ENCODE measurements at places on chromosomes 5 and 9.

GRCh38 chr9:106947106-106947900 lies 84.3 kb downstream of the ZNF462 start:
- DNase-seq = no peak

DNA sequence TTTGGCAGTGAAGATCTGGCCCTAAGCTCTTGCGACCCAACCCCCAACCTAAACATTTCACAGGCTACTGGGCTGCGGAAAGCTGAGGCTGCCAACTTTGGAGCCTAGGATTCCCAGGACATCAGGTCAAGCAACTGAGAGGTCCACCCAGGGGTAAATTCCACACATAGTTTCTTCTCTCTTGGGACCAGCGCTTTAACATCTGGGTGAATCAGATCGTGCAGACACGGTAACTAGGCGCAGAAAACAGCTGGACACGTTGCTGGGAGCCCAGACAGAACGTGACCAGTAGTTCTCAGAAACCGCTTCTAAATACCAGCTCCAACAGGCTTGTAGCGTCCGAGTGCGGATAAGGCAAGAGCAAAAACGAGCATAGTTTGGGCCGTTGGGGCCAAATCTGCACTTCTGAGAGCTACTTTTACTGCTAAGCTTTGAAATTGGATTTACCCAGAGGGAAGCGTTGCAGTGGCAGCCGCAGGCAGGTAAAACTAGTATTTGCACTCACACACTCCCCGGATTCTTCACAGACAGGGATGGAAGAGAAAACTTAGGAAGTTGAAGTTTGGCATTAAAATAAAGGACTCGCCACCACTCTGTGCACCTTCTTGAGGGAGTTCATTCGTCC lies 11.8 kb downstream of the ITGA1 start:
- DNase-seq = no peak

- no peak for DNase-seq
Measured at GRCh38 chr9:135243201-135244190, 156.0 kb downstream of the OLFM1 start.

GRCh38 chr5:73472116-73472515 lies 23.5 kb upstream of the FOXD1 start:
- no peak for DNase-seq

GRCh38 chr5:131617140-131617822 lies 17.7 kb downstream of the RAPGEF6 start:
- no peak for DNase-seq

DNA sequence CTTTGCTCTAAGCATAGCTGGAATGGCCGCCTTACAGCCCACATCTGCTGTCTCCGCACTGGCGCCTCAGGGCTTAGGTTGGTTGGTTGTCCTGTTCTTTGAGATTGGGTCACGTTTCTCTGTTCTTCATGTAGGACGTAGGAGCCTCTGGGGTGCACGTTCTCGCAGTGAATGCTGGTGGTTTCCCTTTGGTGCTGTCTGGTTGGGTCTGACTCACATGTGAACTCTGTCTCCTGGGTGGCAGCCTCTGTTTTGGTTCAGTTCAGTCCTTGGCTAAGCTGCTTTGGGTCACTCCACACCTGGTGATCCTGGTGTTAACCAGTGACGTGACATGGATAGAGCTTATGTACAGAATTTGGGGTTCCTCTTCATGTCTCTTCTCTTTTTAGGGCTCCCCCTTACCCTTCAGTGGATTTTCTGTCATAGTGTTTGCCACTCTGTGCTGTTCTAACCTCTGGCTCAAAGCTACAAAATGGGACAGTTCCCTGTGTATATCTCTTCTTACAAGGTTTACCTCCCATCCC lies 12.6 kb upstream of the LPCAT1 start:
- no peak for DNase-seq

- no peak for DNase-seq
Measured at GRCh38 chr9:127977009-127977883, 3.5 kb downstream of the EEIG1 start.

- DNase-seq = no peak
Measured at GRCh38 chr5:65288657-65289056, 193.1 kb downstream of the ADAMTS6 start.

- DNase-seq = no peak
Measured at GRCh38 chr5:39399135-39400036, 25.4 kb downstream of the DAB2 start.

DNA sequence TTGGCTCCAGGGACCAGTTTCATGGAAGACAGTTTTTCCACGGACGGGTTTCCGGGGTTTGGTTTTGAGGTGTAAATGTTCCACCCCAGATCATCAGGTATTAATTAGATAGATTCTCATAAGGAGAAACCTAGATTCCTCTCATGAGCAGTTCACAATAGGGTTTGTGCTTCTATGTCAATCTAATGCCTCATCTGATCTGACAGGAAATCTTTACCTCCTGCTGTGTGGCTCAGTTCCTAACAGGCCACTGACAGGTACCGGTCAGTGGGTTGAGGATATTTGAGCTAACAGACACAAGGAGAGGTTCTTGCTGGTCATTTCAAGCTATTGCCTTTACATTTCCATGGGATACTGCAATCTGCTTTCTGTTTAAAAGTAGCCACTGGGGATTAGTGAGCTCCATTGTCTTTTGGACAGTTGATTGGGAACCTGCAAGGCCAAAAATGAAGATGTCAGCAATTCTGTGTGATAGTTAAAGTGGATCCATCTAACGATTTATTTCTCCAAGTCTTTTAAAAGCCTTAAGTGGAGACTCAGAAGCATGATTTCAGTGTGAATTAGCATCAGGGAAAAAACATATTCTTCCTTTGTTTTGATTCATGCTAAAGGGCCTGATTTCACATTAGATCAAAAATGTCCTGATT lies 38.6 kb downstream of the MRPS30 start:
- DNase-seq = no peak

GRCh38 chr5:128538000-128538249 lies at the start of gene FBN2:
Gene FBN2, minus strand, starts transcription at chr5:128538245. Its CDS starts 642 bp downstream, at chr5:128537603.
- DNase-seq = no peak

DNA sequence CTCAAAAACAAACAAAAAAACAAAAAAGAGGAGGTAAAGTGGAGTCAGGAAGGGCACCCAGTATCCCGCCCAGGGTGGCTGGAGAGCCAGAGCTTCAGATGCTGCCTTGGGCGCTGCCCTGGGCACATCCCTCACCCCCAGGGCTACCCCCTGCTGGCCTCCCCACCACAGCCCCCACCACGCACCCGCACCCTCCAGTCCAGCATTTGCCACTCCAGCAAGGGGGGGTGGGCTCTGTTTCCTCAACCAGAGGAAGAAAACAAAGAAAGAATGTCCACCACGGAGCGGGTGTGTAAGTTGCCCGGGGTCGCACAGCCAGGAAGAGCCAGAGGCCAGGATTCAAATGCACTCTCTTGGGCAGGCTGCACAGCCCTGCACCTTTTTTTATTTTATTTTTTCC lies 86.1 kb downstream of the NTNG2 start:
- peak; percentile 66 for DNase-seq

DNA sequence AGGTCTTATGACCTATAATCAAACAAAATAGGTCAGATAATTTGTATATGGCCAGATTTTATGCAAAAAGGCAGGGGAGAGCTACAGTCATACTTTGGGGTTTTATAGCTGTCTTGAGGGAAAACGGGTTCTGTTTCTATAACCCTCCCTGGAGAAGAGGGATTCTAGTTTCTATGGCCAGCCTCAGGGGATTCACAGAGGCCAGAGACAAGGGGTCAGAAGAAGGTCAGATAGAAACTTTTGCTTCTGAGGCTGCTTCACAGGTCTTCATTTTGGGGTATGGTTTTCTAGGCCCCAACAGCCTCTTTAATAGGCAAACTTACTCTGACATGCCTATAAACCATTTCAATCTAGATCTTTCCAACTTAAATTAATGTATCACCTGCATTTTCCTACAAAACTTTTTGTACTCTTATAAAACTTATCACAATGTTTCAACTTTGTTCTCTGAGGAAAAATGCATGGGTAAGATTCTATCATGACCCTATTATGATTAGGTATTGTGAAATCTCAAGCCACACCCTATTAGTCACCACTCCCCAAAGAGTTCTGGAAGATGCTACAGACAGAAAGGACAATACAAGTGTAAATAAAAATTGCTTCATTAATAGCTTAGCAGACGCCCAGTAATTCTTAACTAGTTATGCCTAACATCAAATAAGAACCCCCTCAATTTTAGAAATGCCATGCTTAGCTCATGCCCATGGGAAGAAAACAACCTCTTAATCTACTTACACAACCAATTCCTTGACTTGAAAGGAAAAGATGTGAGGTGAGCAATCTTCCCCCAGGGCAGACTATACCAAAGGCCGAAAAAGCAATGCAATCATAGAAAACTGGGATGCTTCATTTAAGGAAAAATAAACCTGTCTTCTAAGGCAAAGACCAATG lies 396.6 kb downstream of the TLR4 start:
- no peak for DNase-seq

DNA sequence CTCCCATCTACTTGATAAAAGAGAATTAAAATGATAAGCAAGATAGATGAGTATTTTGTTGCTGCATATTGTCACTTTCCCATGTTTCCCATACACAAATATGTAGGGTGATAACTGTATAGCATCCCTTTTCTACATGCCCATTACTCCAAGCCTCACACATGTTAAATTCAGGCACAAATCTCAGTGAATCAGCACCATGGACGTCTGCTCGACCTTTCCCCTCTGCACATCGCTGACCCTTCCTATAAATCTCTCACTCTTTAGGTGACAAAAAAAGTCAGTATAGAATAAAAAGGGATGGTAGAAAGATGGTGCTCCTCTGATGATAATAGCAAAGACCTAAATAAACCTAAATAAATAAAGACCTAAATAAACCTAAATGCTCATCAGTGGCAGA lies 1097.7 kb upstream of the C9orf72 start:
- DNase-seq = no peak

Data from suprapubic skin (tissue), 4 donors.